Psoas muscle (tissue), 8 donors: ENCODE measurements at places on chromosomes 5 and 9.

DNA sequence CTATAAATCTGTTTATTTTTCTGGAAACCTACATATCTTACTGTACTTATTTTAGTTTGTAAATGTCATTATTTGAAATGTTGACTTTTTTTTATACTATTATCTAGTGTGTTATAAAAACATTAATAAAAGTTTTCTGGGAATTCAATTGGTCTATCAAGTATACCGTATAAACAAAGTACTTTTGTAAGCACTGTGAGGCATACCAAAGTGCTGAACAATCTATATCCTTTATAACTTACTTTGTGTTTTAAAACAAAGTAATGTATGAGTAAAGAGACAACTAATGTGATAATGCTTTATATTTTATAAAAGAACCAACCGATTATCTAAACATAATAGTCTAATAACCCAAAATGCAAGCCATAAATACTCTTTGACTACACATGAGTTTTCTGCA lies 23.1 kb downstream of the EDIL3 start:
- DNase-seq = no peak

DNA sequence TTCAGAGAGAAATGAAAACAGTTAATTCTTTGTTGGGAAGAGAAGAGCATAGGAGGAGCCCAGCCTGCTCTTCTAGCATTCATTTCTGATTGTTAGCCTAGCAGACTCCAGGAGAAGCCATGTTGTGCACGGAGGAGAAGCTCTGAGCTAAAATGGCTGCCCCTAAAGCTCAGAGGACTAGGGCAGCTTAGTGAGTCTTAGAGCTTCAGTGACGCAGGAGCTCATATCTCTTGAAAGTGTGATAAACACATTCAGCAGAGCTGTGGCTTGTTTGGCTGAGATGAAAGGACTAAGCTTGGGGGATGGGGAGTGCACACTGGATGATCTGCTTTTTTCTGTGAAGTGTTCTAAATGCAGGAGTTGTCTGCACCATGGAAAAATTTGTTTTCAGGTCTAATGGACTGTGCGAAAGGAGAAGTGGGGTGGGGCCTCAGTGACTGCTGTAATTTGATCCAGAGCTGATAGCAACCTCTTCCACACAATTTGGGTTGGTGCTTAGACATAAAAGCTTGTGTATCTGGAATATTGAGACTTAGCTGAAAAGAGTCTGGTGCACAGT lies 58.5 kb downstream of the ZNF462 start:
- DNase-seq = no peak

DNA sequence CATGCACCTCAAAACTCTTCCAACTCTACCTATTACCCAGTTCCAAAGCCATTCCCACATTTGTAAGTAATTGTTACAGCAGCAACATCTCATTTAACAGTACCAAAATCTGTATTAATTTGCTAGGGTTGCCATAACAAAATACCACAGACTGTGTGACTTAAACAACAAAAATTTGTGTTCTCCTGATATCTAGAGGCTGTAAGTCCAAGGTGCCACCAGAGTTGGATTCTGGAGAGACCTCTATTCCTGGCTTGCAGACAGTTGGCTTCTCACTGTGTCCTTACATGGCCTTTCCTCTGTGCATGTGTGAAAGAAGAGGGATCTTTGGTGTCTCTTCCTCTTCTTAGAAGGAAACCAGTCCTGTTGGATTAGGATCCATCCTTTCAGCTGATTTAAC lies 203.8 kb upstream of the PIK3R1 start:
- no peak for DNase-seq

DNA sequence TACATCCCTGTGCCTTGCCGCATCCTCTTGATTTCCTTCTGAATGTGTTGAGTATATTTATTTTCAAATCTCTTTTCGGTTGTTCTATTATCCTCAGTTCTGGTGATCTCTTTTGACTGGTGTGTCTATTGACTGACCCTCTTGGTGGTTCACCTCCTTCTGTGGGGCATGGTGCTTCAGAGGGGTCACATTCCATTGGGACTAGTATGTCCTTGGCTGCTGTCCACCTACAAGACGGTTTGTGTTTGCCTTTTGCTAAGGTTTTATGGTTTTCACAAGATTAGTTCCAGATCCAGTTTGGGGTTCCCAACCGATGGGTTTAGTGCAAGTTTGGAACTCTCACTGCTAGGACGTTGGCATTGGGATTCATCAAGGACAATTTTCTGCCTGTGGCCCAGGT lies 66.6 kb downstream of the PHF2 start:
- no peak for DNase-seq

GRCh38 chr5:139131921-139132432 lies 66.2 kb downstream of the SIL1 start:
- no peak for DNase-seq

DNA sequence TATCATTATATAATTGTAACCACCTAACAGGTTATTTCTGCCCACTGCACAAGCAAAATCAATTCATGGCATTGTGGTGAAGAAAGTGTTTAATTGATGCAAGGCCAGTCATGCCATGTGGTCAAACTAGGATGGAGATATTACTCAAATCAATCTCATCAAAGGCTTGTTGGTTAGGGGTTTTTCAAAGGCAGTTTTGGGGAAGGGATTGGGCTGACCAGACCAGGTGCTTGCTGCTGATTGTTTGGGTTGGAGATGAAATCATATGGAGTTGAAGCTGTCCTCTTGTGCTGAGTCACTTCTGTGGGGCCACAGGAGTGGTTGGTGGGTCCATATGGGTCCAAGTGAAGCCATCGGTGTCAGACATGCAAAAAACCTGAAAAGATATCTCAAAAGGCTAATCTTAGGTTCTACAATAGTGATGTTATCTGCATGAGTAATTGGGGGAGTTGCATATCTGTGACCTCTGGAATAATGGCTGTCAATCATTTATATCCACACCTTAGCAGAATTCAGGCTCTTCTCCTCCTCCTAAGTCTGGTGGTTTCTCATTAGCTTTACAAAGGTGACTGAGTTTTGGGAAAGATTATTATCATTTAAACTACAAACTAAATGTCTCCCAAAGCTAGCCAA lies 44.9 kb downstream of the HMGCS1 start:
- DNase-seq = no peak
